ENCODE measurements at places on chromosomes 3 and 15. TPM values are rescaled to one million over a fixed set of nuclear protein-coding genes. Genes with fewer than 3 reads are reported as not detected.
A peak's percentile ranks its signal among the peaks of the same experiment; 100 is the strongest.

Gene MYEF2
- total RNA-seq: 25.4 TPM

Gene DUOXA1
- total RNA-seq: not detected

Gene DISP2
- 0.82 TPM for total RNA-seq

Gene FOXL2
- not detected for total RNA-seq

Gene SEMA3F
- total RNA-seq: not detected

Gene SOX14
- not detected for total RNA-seq

Gene MYRIP
- total RNA-seq: not detected

Gene CLEC3B
- total RNA-seq: 0.29 TPM

Gene PP2D1
- total RNA-seq: not detected

DNA sequence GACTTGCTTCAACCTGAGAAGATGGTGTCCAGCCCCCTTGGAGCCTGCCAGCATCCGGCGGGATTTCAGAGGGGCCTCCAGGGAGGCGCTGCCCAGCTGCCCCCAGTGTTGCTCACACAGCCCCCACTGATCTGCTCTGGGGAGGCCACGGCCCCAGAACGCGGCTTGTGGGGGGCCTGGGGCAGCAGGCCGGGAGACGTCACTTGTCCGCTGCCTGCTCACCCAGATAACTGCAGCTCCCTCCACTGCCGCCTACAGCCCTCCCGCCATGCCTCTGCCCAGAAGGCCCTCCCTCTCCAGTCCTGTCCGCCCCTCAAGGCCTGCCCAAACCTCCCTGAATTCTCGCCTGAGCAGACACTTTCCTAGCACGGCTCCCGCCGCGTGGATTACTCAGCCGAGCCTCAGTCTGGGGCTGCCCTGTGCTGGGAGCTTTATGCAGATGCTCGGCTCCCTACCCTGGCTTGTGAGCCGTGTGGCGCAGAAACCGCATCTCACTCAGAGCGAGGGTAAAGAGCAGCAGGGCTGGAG, 17.2 kb upstream of the ADIPOQ start:
- peak; percentile 44 for DNase-seq

DNA sequence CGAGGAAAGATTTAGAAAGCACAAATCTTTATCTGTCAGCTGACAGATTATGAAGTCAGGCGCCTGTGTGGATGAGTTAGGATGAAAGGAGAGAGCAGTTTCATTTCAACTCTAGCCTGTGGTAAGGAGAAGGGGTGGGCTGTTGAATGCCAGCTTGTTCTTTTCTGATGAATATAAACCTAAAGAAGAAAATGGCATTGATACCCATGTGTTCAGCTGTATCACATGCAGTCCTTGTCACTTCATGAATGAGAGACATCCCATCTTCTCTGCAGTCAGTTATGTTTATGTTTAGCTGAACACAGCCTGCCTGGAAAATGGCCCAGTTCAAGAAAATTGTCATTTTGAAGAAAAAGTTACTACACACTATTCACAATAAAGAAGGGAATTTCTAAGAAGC, 345.7 kb upstream of the RBMS3 start:
- DNase-seq: no peak

GRCh38 chr15:82587805-82588204, 47.5 kb upstream of the RPS17 start:
- no peak for DNase-seq

DNA sequence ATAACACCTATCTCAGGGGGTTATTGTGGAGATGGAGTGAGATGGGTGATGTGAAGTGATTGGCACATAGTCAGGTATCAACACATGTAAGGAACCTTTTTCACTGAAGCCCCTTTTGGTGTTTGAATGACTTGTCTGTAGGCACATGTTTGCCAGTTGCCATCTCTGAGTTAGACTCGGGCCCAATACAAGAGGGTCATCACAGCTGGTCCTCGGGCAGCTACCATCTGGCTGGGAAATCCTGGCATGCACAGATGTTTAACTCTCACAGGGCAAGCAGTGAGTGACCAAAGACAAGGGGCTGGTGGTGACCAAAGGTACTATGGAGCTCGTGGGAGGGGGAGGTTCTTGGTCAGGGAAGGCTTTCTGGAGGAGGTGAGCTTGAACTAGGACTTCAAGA, 118.8 kb downstream of the CLSTN2 start:
- no peak for DNase-seq

GRCh38 chr3:195401943-195402342, 40.9 kb downstream of the ACAP2 start:
- DNase-seq: no peak

DNA sequence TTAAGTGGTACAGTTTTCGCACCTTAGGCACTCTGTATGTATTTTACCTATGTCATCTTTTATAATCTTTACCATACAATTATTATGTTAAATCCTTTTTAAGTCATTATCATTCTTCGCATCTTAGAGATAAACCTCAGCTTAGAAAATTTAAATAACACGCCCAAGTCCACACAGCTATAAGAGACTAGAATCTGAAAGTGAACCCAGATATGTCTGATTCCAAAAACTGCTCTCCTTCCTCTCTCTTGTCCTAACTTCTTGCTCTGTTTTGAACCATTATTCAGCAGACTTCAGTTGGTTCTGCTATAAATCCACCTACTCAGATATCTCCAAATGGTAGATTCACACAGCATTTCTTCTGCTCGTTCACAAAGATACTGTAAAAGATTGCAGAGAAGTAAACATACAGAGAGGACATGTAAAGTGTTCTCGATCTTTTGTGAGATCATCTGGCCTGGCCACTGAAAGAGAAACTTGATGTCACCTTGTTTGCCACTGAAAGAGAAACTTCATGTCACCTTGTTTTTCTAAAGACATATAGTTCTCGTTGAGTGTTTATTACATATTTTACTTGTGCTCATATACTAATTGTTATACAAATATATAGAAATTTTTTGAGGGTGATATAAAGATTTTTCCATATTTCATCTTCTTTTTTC, 533.2 kb downstream of the GRM7 start:
- no peak for DNase-seq

GRCh38 chr15:48996276-48996675, 32.6 kb upstream of the SHC4 start:
- DNase-seq: no peak

- no peak for DNase-seq
Measured at GRCh38 chr3:69585472-69585871, 153.8 kb upstream of the MITF start.

- DNase-seq: no peak
Measured at GRCh38 chr3:43074482-43074881, 31.4 kb downstream of the POMGNT2 start.

DNA sequence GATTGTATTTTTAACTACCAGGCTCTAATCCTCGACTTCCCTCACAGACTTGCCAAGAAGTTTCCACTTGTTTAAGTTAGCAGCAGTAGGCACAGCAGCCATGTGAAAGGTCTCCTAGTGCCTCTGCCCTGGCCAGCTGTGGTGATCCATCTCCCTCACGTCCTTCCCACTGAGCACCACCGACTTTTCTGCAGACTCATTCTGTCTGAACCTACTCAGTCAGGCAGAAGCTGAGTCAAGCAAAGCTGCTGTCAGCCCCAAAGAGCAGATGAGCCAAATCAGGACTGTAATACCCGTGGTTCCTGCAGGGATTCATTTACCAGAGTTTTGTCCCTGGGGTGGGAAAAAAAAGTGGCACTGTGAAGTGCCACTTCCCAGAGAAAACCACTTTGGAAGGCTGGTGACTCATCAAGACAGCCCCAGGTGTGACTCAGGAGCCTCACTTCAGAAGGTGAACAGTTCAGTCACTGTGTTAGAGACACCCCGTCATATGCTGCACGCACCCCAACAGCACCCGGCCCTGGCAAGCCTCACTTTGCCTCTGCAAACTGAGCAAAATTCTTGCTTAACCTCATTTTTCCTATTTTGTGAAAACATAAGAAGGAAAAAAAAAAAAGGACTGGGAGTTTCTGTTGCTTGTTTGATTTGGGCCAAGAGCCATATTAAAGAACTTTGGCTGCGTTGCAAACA, 76.0 kb downstream of the WWTR1 start:
- no peak for DNase-seq

DNA sequence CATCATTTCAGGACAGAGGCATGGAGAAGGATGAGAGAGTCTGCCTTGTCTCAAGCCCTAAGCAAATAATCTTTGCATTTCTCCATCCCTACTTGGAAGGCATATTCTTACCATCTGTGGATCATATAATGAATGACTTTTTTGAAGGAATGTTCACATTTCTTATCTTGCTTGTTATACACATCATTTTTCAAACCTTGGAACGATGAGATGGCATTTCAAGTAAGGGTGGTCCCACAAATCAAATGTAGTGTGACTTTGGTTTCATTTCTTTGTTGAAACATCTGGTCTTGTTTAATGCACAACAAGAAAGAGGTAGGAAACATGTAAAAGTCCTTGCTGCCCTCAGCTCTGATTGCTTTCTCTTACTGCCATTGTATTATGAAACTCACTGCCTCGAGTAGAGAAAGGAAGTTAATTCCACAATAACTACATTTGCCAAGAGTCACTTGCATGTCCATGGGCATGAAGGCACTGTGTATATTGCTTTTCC, 32.1 kb downstream of the RBMS3 start:
- no peak for DNase-seq

DNA sequence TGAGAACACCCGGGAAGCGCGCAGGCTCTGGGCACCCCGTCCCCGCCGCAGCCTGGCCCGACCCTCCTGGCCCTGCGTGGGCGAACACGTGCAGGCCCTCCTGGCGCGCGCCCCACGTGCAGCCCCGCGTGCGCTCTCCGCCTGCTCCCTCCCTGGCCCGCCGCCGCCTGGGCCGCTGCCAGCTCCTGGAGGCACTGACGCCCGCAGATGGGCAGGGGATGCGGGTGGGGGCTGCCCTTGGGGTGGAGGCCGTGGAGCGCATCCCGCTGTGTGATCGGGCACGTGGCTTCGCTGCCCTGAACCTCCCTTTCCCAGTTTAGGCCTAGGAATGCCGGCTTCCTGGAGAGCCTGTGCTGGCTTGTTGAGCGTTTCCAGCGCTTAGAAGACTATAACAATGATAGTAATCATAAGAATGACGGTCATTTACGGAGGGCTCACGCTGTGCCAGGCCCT, 104.6 kb upstream of the SLC6A6 start:
- DNase-seq: no peak

DNA sequence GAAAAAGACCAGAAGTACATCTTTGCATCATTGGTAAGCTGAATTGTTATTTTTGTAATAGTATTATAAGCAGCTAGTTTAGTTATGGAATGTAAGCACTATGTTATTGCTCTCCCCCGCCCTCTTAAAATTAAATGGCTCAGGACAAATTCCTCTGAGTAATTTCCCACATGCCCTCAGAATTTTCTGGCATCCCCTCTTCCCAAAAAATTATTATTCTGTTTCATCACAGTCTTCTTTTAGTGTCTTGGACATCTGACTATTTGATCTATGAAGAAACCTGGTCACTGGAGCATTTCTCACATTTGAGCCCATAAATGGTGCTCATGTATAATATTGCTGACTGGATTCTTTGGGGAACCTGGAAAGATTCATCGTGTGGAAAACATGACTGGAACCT, 68.3 kb downstream of the KLHL25 start:
- DNase-seq: no peak

- DNase-seq: no peak
Measured at GRCh38 chr3:45253316-45253715, 27.2 kb upstream of the TMEM158 start.

- DNase-seq: no peak
Measured at GRCh38 chr3:146543461-146544001, 876 bp downstream of the PLSCR1 start.

GRCh38 chr15:64343222-64343621, 12.8 kb downstream of the CSNK1G1 start:
- DNase-seq: no peak

GRCh38 chr3:144774897-144775296, 803.3 kb downstream of the DIPK2A start:
- no peak for DNase-seq

- DNase-seq: no peak
Measured at GRCh38 chr3:135100366-135100765, 305.3 kb downstream of the EPHB1 start.

- no peak for DNase-seq
Measured at GRCh38 chr15:40364251-40364650, 6.2 kb downstream of the DISP2 start.

DNA sequence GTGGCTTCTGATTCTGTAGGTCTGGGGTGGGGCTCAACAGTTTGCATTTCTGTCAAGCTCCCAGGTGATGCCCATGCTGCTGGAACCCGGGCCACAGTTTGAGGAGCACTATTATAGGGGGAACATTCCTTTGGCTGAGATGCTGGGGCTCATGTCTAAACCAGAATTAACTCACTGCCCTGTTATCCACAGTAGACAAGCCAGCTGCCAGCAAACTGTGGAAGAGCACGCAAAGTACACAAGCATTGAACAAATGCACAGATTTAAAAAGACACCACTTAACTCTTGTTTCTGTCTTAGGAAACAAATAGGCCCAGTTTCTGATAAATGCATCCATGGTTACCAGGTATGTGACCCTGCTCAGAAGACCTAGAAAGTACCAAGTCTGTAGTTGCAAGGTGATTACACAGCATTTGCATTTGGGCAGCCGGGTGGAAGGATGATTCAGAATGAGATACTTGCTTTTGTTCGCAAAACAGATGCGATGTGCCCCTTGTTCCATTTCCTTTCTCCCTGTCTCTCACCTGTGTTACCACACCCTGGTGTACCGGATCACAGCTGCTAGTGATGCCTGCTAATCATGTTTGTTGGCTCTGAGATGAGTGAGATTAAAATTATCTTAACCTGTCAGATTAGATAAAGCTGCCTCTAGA, 12.4 kb downstream of the GYG1 start:
- no peak for DNase-seq

DNA sequence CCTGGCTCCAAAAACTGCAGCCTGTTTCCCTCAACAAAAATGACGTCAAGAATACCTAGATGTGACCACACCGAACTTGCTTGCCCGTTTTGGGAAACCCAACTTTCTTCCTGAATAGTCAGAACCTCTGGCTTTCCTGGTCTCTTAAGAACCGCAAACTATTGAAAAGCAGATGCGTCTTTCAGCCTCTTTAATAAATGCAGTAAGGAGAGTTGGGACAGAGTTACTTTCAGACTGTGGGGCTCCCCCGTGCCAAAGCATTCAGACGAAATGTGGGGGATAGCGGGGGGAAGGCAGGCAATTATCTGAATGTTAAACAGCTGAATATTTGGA, 1.2 kb upstream of the PROK2 start:
- no peak for DNase-seq

DNA sequence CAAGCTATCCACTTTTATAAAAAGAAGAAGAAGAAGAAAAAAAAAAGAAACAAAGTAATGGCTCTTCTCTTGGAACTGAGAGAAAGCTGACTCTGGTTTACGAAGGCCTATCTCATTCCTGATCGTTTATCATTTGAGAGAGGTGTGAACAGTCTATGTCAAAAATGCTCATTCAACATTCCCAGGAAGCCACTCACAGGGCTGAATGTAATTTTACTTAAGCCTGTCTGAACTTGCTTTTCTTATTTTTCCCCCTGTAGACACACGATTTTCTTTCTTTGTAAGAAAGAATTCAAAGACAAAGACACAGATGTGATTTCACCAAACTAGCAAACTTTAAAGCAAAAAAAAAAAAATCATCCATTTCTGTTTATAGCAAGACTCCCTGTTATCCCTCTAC, 805.8 kb downstream of the FHIT start:
- no peak for DNase-seq
